Stimulated activated CD4-positive, alpha-beta T cell treated with anti-CD3 and anti-CD28 coated beads, TNF-alpha, amount 100 ng/mL, for 24 hours (primary cell): ENCODE measurements at places on chromosomes 5 and 9.

GRCh38 chr5:138466125-138466899, 1.0 kb downstream of the EGR1 start:
- DNase-seq: no peak

GRCh38 chr5:17120209-17120608, 97.2 kb upstream of the BASP1 start:
- DNase-seq: no peak

GRCh38 chr9:85466834-85467233, 274.9 kb downstream of the AGTPBP1 start:
- DNase-seq: no peak

DNA sequence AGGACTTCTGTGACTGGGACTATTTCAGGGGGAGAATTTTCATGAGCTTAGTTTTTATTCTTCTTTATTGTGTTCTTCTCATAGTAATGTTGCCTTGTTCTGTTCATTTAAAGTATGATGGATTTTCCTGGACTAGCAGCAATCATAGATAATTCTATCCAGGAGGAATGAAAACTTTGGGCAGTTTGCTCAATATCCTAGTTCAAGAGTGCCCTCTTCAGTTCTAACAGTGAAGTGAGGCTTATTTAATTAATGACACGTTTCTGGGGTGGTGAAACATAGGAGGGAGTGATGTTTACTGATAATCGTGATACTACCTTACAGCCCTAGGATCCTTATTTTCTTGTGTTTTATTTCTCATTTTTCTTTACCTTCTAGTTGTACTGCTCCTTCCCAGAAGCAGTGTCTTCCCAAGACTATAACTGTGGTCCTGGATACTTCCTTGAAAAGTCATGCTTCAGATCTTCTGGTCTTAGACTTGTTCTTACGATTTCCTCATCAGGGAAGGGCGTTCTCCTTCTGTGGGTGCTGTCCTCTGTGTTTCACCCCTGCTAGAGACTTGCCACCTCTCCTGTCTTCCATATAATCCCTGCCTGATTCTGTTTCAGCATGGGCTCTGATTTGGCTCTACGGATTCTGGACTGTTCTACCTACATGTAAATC, 57.4 kb downstream of the CFAP95 start:
- DNase-seq: no peak

DNA sequence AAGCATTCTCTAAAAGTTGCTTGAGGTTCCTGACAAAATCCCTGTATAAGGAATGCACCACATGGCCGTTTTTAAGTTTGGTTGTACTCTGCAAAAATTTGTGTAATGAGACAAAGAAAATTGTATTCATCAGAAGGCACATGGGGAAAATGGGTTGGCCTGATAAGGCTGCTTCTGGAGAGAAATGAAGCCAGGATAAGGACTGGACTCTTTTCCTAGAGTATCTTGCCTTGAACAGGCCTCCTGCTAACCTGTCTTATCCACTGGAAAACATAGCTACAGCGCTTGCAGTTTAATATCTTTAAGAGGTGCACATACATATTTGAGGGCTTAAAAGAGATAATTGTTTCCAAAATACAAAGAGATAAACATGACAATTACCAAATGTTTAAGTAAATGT, 41.4 kb upstream of the IFNK start:
- no peak for DNase-seq

- no peak for DNase-seq
Observed at GRCh38 chr9:117325110-117325731, 89.6 kb downstream of the ASTN2 start.

DNA sequence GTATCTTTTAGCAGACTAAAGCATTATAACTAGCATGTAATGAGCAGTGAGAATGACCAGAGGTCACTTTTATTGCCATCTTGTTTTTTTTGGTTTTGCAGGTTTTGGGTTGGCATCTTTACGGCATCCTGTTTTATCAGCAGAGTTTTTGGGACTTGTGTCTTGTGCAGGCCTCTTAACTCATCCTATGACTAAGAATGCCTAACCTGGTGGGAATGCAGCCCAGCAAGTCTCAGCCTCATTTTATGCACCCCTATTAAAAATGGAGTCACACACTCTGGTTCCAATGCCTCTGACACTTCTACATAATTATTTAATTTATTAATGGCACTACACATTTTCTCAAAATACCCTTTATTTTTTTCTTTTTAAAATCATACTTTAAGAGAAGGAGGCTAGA, 726.5 kb upstream of the RIOK2 start:
- DNase-seq: no peak

DNA sequence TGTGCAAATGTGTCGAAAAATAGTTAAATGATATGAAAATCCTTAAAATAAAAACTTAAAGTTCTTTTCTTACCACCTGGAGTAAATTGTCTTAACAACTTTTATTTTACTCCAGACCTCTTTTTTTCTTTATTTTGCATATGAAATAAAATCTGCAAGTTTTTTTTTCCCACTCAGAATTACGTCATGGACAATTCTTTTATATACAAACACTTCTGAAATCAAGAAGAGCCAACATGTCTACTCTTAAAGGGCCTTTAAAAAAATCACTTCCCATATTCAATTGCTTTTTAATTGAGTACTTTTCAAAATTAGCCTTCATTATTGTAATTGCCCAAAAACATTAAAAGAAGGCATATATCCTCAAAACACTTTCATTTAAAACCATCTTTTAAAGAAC, 37.7 kb upstream of the ZFAND5 start:
- no peak for DNase-seq

- no peak for DNase-seq
Observed at GRCh38 chr5:148970876-148971275, 92.0 kb downstream of the SH3TC2 start.

DNA sequence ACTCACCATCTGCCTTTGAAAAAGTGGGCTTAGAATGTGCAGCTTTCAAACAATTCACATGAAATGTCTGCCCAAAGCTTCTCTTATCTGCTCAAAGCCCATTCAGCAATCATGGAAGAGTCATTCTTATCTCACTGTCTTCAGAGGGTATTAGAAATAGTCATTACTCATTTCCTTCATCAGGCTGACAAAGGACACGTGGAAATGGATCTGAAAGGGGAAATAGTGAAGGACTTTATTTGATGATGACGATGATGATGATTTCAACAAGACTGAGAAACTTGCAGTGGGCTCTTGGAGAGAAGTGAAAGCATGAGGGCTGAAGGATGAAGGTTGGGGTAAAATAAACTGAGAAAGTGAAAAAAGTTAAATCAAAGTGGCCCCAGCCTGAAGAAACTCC, 194.3 kb downstream of the SMARCA2 start:
- no peak for DNase-seq

DNA sequence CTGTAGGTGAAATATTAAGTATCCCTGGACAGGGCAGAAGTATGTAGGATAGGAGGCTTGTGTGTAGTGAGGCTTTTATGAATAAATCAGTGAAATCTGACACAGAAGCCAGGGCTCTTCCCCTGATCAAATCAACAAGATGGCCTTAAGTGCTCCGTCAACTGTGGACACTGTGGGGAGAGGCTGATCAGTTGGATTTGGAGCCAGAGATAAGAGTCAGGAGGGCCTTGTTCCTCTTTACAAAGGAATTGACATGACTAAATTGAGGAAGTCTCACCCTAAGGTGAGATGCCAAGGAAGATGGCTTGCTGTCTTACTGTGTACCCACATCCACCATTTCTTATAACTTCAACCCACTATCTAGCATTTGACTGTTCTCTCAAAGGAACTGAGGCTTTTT, 91.6 kb upstream of the PRRC1 start:
- no peak for DNase-seq

- no peak for DNase-seq
Observed at GRCh38 chr9:111900151-111900857, 3.7 kb downstream of the UGCG start.

DNA sequence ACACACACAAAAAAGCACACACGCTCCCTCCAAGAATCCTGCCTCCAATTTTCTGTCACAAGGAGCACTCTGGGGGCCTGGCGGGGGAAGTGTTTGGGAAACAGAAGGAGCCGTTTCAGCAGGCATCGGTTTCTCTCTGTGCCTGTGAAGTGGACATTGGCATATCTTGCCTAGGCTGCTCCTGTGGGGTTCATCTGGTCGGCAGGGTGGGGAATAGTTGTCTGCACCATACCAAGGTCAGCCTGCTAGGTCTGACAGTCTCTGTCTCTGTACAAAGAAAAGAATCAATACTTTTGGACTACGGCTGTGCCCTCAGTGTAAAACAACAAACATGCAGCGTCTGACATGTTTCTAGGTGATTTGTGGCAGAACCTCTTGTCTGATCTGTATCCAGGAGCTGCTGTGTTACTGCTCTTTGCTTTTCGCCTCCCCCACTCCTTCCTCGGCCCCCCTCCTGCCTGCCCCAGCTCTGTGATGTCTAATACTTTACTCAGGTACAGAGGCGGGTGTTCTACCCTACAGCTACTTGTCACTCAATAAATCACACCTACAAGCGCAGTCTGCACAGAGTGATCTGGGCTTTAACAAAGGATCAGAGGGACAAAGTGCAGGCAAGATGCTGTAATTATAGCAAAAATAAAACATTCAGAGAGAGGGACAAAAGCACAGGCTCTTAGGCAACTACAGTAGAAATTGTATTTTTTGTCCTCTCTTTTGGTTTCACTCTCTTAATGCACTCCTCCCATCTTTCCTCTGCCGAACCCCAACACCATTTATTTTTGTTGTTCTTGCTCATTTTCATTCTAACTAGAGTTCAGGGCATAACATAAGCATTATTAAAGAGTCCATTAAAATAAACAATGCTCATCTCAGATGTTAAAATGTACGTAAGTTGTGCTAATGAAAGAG, 216.7 kb downstream of the BNC2 start:
- no peak for DNase-seq
